Common myeloid progenitor, CD34-positive (primary cell): ENCODE measurements at places on chromosomes 6 and 20.

DNA sequence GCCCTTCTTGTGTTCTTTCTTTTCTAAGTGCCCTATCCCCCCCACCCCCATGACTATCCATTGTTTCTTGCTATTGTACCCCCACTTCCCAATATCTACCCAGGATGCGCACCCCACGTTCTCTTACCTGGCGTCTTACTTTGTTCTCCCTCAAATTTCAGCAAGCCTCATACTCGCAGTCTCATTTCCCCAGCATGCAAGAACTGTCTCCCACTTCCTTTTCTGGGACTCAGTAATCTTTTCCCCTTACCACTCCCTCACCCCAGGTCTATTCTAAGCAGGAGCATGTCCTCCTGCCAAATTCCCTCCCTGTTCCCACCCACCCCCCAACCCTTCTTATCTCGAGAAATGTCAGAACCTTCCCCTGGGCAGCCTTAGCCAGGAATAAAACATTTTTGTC, 1.7 kb upstream of the EHMT2 start:
- no peak for DNase-seq

DNA sequence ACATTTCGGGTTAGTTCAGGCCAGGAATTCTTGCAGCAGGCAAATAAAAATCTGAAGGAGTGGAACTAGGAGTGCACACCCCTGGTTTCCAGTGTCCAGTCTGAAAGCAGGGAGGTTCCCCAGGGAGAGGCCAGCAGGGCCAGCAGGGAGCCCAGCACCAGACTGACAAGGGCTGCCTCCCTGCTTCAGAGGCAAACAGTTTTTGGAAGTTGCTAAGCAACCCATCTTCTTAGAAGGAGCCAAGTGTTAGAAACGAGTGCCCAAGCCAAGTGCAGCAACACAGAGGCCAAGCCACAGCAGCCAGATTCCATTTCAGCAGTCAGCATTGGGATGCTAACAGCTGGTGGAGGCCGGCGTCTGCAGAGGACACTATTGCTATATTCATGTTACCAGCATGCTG, 179.1 kb downstream of the SYNDIG1 start:
- no peak for DNase-seq

DNA sequence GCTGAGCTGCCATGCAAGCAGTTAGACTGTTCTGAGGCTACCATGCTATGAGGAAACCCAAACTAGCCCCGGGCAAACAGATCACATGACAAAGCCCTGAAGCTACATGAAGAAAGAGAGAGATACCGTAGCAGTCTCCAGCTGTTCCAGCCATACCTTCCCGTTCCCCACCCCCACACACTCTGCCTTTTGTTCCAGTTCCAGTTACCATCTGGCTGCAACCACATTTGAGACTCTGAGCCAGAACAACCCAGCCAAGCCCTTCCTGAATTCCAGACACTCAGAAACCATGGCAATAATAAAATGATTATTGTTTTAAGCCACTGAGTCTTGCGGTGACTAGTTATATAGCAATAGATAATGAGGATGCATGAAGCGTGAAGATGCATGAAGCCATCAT, 28.3 kb downstream of the RIN2 start:
- no peak for DNase-seq

- DNase-seq: no peak
Measured at GRCh38 chr6:98343797-98344196, 490.6 kb upstream of the POU3F2 start.

GRCh38 chr6:158016571-158017383, 35.1 kb downstream of the SYNJ2 start:
- DNase-seq: no peak

- no peak for DNase-seq
Measured at GRCh38 chr20:43506238-43506637, 1.3 kb upstream of the L3MBTL1 start.

- no peak for DNase-seq
Measured at GRCh38 chr6:147551976-147552375, 43.5 kb downstream of the SAMD5 start.
